CD14-positive monocyte (primary cell): ENCODE measurements at places on chromosomes 2 and 18. TPM values are rescaled to one million over a fixed set of nuclear protein-coding genes. Genes with fewer than 3 reads are reported as not detected.

DNA sequence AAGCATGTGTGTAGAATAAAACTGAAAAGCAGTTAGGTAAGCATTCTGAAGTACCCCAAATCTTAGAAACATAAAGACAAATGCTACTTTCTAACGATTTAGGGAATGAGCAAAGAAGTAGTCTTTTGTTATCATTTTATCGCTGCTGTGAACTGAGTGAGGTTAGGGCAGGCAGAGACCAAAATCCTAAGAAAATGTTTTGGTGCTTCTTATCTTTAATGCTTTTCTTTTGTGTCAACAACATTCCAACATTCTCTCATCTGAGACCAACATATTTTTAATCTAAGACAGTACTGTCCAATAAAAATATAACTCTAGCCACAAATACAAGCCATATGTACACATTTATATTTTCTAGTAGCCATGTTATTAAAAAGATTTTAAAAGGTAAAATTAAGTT is 789.4 kb upstream of the PIK3C3 start:
- H3K36me3 ChIP-seq = no peaks in the 10 kb centered on the region
- H3K27me3 ChIP-seq = no peaks in the 10 kb centered on the region
- H3K4me1 ChIP-seq = no peaks in the 10 kb centered on the region
- H3K27ac ChIP-seq = no peak overlapping the region
- no peak for DNase-seq

GRCh38 chr2:4340536-4340935 is 637.2 kb downstream of the DCDC2C start:
- no peak overlapping the region for H3K4me3 ChIP-seq
- no peaks in the 10 kb centered on the region for H3K36me3 ChIP-seq
- no peaks in the 10 kb centered on the region for H3K4me1 ChIP-seq

CDH20 gene
- not detected for polyA plus RNA-seq

DNA sequence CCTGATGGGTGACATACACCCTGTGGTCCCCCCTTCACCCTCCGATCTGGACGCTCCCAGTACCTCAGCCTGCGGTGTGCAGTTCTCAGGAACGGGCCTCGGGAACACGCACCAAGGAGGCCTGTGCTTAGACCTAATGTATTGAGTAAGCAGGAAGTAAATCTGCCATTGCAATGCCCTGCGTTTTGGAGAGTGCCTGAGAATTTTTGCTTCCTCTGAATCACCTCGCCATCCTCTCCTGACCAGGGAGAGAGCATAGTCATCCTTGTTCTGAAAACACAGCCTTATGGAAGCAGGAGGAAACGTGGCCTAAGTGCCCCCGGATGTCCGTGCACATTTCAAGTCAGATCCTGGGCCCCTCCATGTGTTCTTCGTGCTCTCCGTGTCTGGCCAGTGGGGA is 272.2 kb downstream of the NDUFA10 start:
- H3K27me3 ChIP-seq = peaks cover 2% of the 10 kb centered on the region
- DNase-seq = peak; percentile 30
- no peak overlapping the region for H3K27ac ChIP-seq
- H3K4me3 ChIP-seq = no peak overlapping the region
- peaks cover 34% of the 10 kb centered on the region for H3K4me1 ChIP-seq

GRCh38 chr2:178327516-178327915 is 123.5 kb downstream of the PRKRA start:
- H3K27me3 ChIP-seq = no peaks in the 10 kb centered on the region
- no peak overlapping the region for H3K4me3 ChIP-seq
- no peak for DNase-seq
- no peaks in the 10 kb centered on the region for H3K36me3 ChIP-seq
- no peaks in the 10 kb centered on the region for H3K4me1 ChIP-seq

CD8B2 gene
- polyA plus RNA-seq = not detected

- H3K27ac ChIP-seq = no peak overlapping the region
- DNase-seq = peak; percentile 27
These were observed 6.8 kb downstream of the SCTR start for GRCh38 chr2:119517433-119517832.

- no peak overlapping the region for H3K27ac ChIP-seq
- no peaks in the 10 kb centered on the region for H3K27me3 ChIP-seq
- peak; percentile 65 for DNase-seq
- H3K36me3 ChIP-seq = no peaks in the 10 kb centered on the region
These were observed 82.0 kb downstream of the MREG start for GRCh38 chr2:215931256-215931903.

BMP10 gene
- polyA plus RNA-seq = not detected

DNA sequence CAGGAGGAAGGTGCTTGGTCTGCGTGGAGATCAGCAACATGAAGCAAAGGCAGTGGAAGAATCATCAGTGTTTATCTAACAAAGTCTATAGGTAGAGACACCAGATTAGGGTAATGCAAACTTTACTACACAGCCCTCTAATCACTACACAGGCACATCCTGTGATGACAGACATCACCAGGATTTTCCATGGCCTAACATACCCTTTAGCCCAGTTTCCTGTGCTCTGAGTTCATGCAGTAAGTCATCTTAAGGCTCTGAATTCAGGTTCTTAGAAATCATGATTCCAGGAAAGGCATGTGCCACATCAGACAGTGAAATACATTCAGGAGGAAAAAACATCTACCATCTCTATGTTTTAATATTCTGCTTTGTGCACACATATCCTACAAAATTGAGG is 708.5 kb upstream of the SLC8A1 start:
- H3K36me3 ChIP-seq = no peaks in the 10 kb centered on the region
- H3K27me3 ChIP-seq = no peaks in the 10 kb centered on the region
- H3K4me1 ChIP-seq = no peaks in the 10 kb centered on the region
- no peak overlapping the region for H3K27ac ChIP-seq
- H3K4me3 ChIP-seq = no peak overlapping the region
- no peak for DNase-seq

- DNase-seq = peak; percentile 90
- peaks cover 41% of the 10 kb centered on the region for H3K4me1 ChIP-seq
- peak overlapping the region; percentile 91 for H3K27ac ChIP-seq
- no peaks in the 10 kb centered on the region for H3K36me3 ChIP-seq
These were observed 3.3 kb upstream of the ACTR3 start for GRCh38 chr2:113886479-113887008.

GRCh38 chr2:15991231-15991630 is 50.9 kb downstream of the MYCN start:
- H3K4me1 ChIP-seq = no peaks in the 10 kb centered on the region
- no peaks in the 10 kb centered on the region for H3K36me3 ChIP-seq
- H3K27ac ChIP-seq = no peak overlapping the region
- H3K27me3 ChIP-seq = no peaks in the 10 kb centered on the region
- DNase-seq = no peak

- H3K27me3 ChIP-seq = no peaks in the 10 kb centered on the region
- no peak overlapping the region for H3K4me3 ChIP-seq
- peaks cover 12% of the 10 kb centered on the region for H3K4me1 ChIP-seq
- no peak overlapping the region for H3K27ac ChIP-seq
These were observed 9.1 kb upstream of the DSG3 start for GRCh38 chr18:31438402-31438801.

DNA sequence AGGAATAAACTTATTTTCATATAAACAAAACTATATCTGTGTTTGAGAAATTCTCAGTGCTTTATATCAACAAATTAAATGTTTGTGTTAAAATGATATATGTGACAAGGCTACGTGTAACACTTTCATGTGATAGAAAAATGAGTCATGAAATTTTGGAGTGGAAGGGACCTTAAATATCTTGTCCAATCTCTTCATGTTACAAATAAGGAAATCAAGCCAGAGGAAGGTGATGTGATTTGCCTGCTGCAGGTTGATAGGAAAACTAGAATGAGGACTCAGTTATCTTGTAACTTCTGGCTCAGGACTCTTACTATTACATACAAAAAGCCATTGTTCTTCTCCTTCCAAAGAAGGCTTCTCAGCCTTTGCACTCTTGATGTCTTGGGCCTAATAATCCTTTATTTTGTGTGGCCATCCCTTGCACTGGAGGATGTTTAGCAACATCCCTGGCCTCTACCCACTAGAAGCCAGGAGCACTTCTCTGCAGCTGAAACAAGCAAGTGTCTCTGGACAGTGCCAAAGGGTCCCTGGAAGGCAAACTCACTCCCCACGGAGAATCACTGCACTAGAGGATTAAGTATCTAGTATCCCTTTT is 43.0 kb upstream of the NARS1 start:
- DNase-seq = no peak
- no peak overlapping the region for H3K4me3 ChIP-seq
- peak overlapping the region; percentile 83 for H3K27ac ChIP-seq
- no peaks in the 10 kb centered on the region for H3K36me3 ChIP-seq

- no peak overlapping the region for H3K4me3 ChIP-seq
- peaks cover 3% of the 10 kb centered on the region for H3K4me1 ChIP-seq
- peak; percentile 3 for DNase-seq
- H3K27me3 ChIP-seq = no peaks in the 10 kb centered on the region
- H3K27ac ChIP-seq = no peak overlapping the region
These were observed 13.6 kb downstream of the ARID5A start for GRCh38 chr2:96549967-96550786.

DNA sequence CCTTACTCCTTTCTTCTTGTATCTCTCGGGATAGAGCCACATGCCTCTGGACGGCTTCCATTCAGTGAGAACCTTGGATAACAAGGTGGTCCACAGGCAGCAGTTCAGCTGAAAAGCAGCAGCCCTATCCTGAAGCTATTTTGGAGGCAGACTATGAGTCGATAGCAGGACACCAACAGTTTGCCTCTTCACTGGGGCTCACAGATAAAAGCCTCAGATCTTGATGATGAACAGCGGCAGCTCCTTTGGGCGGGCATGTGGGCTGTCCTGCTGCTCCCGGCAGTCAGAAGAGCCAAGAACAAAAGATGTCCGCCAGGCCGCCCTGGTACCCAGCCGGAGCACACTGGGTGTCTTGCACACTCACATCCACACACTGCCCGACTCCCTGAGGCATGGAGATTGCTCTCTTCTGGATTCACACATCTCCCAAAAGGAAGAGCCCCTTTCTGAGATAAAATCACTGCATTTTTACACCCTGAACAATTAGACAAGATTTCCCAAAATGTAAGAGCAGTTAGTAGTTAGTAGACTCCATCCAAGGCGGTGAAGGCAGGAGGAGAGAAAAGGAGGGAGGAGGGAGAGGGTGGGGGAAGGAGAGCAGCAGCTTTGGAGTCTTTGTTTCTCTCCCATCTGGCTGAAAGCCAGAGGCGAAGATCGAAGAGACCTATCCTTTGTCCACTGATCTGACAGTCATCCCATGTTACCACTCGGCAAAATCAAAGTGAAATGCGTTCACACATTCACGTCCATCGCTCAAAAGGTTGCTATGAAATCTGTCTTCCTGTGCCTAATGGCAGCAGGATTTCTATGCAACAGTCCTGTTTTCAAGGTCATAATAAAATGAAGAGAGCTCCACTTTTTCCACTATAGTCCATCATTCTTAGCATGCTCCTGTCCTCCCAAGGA is 90.1 kb upstream of the KLF7 start:
- H3K36me3 ChIP-seq = no peaks in the 10 kb centered on the region
- H3K27me3 ChIP-seq = no peaks in the 10 kb centered on the region
- no peak for DNase-seq
- H3K27ac ChIP-seq = peak overlapping the region; percentile 15

- no peaks in the 10 kb centered on the region for H3K27me3 ChIP-seq
- no peaks in the 10 kb centered on the region for H3K36me3 ChIP-seq
- H3K4me3 ChIP-seq = no peak overlapping the region
- H3K27ac ChIP-seq = no peak overlapping the region
These were observed 12.4 kb upstream of the CCDC88A start for GRCh38 chr2:55431982-55432627.

DNA sequence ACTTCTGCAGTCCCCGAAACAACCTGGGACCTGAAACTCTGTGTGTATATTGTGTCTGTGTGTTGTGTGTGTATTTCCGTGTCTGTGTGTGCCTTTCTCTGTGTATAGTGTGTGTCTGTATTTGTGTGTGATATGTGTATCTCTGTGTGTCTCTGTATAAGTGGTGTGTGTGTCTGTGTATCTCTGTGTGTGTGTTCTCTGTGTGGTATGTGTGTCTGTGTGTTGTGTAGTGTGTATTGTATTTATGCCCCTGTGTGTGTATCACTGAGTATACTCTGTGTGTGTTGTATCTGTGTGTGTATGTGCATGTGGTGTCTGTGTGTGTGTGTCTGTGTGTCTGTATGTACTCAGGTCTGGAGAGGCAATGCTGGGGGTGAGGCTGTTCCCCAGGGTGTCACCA is 11.6 kb downstream of the CASP8 start:
- H3K4me1 ChIP-seq = no peaks in the 10 kb centered on the region
- peak overlapping the region; percentile 64 for H3K27ac ChIP-seq
- no peak for DNase-seq
- H3K36me3 ChIP-seq = peaks cover 100% of the 10 kb centered on the region

- no peak for DNase-seq
- H3K27me3 ChIP-seq = no peaks in the 10 kb centered on the region
- H3K27ac ChIP-seq = no peak overlapping the region
- H3K36me3 ChIP-seq = peaks cover 27% of the 10 kb centered on the region
- no peak overlapping the region for H3K4me3 ChIP-seq
These were observed 65.9 kb downstream of the MGAT5 start for GRCh38 chr2:134319596-134320254.

IL1RL1 gene
- polyA plus RNA-seq = not detected

GRCh38 chr2:11166476-11166875 is 11.2 kb downstream of the SLC66A3 start:
- peaks cover 8% of the 10 kb centered on the region for H3K36me3 ChIP-seq
- no peak overlapping the region for H3K27ac ChIP-seq
- no peak overlapping the region for H3K4me3 ChIP-seq
- H3K4me1 ChIP-seq = peaks cover 3% of the 10 kb centered on the region
- no peaks in the 10 kb centered on the region for H3K27me3 ChIP-seq

GPR55 gene
- polyA plus RNA-seq = 0.11 TPM

GRCh38 chr2:75597949-75598348 is 37.2 kb upstream of the EVA1A start:
- H3K36me3 ChIP-seq = no peaks in the 10 kb centered on the region
- no peak overlapping the region for H3K27ac ChIP-seq
- no peaks in the 10 kb centered on the region for H3K27me3 ChIP-seq
- H3K4me1 ChIP-seq = no peaks in the 10 kb centered on the region
- DNase-seq = no peak
- H3K4me3 ChIP-seq = no peak overlapping the region

DNA sequence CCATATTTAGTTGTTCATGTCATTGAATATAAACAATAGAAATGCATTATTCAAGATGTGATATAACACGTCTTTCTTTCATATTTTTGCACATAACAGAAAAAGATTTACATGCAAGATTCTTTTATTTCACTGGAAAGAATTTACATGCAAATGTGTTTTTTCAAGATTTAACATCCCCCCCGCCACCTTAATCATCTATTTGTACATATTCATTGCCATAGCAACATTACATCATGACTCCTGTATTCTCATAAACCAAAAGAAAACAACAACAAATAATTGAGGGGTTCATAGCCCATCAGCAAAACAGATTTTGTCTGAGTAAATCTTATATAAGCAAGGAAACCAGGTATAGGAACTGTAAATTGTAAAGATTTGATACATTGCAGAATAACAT is 3.2 kb upstream of the ACVR1C start:
- H3K27ac ChIP-seq = no peak overlapping the region
- no peak for DNase-seq
- peaks cover 13% of the 10 kb centered on the region for H3K4me1 ChIP-seq
- no peak overlapping the region for H3K4me3 ChIP-seq
- peaks cover 14% of the 10 kb centered on the region for H3K27me3 ChIP-seq

DNA sequence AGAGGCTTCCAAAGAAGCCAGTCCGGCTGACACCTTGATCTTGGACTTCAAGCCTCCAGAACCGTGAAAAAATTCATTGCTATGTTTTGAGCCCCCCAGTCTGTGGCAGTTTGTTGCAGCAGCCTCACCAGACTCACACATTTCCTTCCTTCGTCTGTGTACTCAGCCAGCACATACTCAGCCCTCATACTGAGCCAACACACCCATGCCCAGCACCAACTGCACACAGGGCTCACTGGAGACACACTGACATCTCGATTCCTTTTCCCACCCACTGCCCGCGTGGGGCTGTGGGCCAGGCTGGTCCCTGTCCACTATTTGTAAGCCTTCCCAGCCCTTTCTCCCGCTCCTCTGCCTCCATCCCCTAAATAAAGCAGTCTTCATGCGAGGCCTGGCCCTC is 24.1 kb upstream of the NMUR1 start:
- peaks cover 47% of the 10 kb centered on the region for H3K27me3 ChIP-seq
- peaks cover 32% of the 10 kb centered on the region for H3K4me1 ChIP-seq
- peak overlapping the region; percentile 33 for H3K27ac ChIP-seq
- no peak for DNase-seq
- no peaks in the 10 kb centered on the region for H3K36me3 ChIP-seq
